ENCODE measurements at places on chromosomes 3 and 15.

DNA sequence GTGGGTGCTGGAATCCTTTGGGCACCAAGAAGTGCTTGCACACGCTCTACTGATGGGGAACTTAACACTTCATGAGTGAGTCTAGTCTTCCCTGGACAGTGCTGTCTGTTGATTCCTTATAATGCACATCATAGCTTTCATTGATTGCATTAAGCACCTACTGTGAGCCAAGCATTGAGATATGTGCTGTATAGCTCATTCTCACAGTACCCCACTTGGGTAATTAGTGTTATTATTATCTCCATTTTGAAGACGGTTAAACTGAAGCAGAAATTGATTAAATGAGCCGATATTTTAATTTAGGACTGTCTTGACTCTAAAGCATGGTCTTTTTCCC, 504 bp upstream of the PDHB start:
- no peak for DNase-seq

DNA sequence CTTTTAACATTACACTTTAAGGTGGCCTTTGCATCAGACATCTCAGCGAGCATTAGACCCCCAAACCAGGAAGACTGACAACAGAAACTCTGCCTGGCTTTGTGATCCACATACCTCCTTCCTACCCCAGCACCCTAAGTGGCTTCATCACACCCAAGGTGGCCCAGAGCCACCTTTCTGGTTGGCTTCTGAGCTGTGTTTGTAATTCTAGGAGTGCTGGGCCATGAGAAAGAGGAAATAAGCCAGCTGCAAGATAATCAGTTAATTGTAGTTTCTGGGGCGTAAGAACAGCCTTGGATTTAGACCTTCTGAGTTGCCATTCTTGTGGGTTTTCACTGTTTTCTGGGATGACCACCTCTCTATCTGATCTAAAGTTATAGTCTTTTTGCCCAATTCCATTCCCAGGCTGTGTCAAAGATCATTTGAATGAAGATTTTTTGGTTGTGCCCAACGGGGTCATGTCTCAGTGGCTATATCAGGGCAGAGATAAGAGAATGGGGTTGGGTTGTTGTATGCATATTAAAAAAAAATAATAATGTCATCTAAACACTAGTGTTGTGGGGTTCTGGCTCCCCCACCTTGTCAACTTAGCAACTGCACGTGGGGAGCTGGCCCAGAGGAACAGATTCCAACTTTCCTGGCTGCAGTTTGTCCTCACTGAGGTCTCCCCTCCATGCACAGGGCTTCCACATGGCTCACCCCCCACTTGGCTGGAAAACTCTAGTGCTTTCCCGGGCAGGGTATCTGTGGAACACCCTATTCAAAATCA, 234.8 kb upstream of the WNT5A start:
- no peak for DNase-seq

DNA sequence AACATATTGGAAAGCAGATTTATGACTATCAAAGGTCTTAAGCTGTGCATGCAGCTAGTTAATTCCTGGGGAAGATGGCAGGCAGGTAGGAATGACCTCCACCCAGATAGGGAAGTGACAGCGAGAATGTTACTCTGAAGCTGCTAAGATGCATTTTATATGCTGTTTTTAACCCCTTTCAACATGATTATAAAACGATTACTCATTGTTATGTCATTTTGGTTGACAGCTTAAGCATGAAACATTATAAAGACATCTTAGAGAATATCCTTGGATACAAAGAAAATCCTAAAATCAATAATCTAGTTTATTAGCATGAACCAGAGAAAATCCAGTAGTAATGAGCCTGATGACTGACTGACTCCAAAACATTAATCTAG, 220.5 kb downstream of the NR1D2 start:
- DNase-seq: no peak

DNA sequence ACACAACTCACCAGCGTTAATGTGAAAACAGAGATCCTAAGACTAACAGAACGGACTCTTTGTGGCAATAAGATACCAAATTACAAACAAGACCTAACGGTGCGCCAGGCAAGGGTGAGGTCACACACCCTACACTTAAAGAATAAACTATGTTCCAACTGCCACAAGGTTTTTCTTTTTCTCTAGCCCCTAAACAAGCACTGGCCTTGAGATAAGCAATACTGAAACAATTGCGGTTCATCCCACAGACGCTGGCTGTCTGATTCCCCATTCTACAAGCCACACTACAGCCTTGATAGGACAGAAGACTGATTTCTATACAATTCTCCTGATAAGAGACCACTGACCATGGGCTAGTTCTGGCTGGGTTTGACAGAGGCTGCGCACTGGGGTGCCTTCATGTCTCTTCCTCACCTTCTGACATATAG, 20.5 kb upstream of the LIMD1 start:
- DNase-seq: no peak

GRCh38 chr3:71702131-71703024, 22.8 kb downstream of the EIF4E3 start:
- DNase-seq: no peak

- no peak for DNase-seq
Measured at GRCh38 chr15:81259760-81260298, 63.1 kb downstream of the IL16 start.

GRCh38 chr3:155037508-155038202, 42.5 kb upstream of the MME start:
- no peak for DNase-seq

DNA sequence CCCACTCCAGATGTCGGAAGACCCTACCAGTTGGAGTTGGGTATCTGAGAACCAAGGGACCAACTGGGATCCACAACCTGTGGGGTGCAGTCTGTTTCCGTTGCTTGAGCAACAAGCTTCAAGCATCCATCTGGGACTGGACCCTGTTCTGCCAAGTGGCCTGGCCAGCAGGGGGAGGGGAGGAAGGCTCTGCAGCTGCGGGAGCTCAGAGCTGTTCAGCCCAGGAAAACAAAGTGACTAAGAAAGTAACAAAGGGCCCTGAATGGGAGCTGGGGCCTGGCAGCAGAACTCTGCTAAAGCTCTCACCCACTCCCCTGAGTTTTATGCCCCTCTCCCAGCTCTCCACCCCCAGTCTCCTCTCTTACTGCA, 2.7 kb downstream of the TYRO3 start:
- DNase-seq: no peak

- DNase-seq: no peak
Measured at GRCh38 chr15:42037656-42038055, 16.8 kb upstream of the PLA2G4E start.

GRCh38 chr3:2958551-2958950, 151.6 kb downstream of the IL5RA start:
- no peak for DNase-seq

GRCh38 chr3:156291272-156292123, 171.1 kb downstream of the KCNAB1 start:
- DNase-seq: no peak

DNA sequence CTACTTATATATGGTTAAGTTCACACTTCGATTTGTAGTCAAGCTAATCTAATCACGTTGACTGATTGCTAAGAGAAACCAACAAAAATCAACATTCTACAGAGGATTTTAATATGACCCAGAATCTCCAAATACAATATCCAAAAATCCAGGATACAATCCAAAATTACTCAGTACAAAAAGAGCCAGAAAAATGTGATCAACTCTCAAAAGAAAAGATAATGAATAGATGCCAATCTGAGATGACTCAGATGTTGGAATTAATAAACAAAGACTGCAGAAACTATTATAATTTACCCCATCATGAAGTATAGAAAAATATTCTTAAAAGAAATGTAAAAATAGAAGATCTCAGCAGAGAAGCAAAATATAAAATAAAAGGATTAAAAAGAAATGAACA, 22.3 kb downstream of the HACL1 start:
- no peak for DNase-seq

- DNase-seq: no peak
Measured at GRCh38 chr3:177411201-177411600, 213.9 kb upstream of the TBL1XR1 start.
